NCI-H446 treated with DMSO at 0.1 percent for 48 hours (cell line): ENCODE measurements at places on chromosomes 5 and 9.

- DNase-seq, result no peak
Measured at GRCh38 chr5:121783700-121784099, 68.0 kb upstream of the FTMT start.

- no peak for DNase-seq
Measured at GRCh38 chr9:100394816-100395215, 32.1 kb upstream of the MSANTD3 start.

GRCh38 chr5:139925216-139925562, 117.9 kb downstream of the NRG2 start:
- no peak for DNase-seq

- DNase-seq, result no peak
Measured at GRCh38 chr5:133682451-133682850, 70.1 kb upstream of the FSTL4 start.

- DNase-seq, result no peak
Measured at GRCh38 chr9:129822898-129823541, 916 bp downstream of the TOR1A start.

- no peak for DNase-seq
Measured at GRCh38 chr5:136526791-136527190, 161.4 kb upstream of the TRPC7 start.

GRCh38 chr9:5953743-5954707, 61.4 kb downstream of the RANBP6 start:
- no peak for DNase-seq

- no peak for DNase-seq
Measured at GRCh38 chr5:140571105-140571504, 6.5 kb downstream of the SLC35A4 start.

DNA sequence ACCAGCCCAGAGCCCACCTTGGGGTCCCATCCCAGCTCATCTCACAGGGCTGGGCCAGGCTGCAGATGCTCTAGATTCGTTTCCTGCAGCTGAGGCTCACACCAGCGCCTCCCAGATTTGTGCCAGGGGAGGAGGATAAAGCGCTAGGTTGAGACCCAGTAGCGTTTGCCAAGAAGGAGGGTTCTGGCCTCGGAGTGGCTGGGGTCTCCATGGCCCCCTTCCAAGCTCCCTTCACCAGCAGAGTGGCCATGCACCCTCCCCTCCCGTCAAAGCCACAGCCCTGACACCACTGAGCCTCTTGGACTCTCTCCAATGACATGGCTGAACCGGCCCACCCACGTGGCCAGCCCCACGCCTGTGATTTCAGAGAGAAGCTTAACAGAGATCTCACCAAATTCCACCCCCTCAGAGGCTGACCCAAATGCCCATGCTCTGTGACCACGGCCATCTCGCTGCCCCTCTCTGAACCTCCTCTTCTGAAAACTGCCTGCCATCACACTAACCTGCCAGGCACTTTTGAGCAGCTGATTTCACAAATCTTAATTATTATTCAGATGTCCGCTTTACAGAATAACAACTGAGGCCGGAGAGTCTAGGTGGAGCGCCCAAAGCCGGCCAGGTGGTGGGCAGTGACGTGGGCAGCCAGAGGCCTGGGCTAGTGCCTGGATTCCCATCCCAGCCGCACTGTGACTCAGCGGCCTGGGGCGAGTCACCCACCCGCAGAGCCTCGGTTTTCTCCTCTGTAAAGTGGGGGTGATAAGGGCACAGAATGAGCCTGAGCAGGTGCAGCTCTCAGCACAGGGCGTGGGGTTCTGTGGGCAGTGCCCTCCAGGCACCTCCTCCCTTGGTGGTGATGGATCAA, 155.7 kb downstream of the C9orf50 start:
- DNase-seq, result no peak

- no peak for DNase-seq
Measured at GRCh38 chr5:15238006-15238405, 262.0 kb upstream of the FBXL7 start.

GRCh38 chr5:148996270-148996669, 66.6 kb downstream of the SH3TC2 start:
- no peak for DNase-seq

DNA sequence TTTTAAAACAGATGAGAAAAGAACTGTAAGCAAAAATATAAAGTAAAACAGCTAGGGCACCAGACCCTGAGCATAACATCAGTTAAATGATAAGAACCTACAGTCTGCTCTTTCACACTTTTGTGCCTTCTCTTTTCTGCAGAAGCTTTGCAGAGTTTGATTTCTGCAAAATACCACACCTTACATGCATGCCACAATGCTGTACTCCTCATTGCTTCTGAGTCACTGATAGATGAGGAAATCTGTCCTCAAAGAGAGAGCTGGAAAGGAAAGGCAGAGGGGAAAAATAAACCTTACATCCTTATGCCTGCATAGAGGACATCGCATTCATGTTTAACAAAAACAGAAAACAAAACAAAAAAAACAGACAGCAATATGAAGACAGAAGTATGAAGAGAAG, 142.9 kb downstream of the ATPSCKMT start:
- no peak for DNase-seq

- DNase-seq, result no peak
Measured at GRCh38 chr9:116288658-116289057, 135.1 kb downstream of the PAPPA start.

DNA sequence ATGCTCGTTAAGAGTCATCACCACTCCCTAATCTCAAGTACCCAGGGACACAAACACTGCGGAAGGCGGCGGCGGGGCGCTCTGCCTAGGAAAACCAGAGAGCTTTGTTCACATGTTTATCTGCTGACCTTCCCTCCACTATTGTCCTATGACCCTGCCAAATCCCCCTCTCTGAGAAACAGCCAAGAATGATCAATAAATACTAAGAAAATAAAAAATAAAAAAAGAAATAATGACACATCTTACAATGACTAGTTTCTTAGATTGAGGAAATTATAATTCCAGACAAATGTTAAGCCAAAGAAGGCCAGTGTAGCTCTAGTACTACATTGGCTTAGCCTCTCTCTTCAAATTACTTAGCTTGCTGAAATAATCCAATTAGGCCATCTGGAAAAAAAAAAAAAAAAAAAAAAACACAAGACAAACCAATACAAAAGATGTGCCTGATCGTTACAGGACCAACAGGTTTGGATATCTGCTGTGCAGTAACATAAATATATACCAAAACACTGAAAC, 58.0 kb downstream of the ANXA2R start:
- DNase-seq, result no peak

- no peak for DNase-seq
Measured at GRCh38 chr9:22050924-22051323, 41.8 kb upstream of the CDKN2B start.

DNA sequence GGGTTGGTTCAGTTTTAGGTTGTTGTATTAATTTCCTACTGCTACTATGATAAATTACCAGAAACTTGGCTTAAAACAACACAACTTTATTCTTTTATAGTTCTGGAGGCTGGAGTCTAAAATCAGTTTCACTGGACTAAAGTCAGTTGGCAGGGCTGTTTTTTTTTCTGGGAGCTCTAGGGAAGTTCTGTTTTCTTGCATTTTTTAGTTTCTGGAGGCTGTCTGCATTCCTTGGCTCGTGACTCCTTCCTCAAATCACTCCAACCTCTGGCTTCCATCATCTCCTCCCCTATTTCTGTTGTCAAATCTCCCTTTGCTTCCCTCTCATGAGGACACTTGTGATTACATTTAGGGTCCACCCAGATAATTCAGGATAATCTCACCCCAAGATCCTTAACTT, 51.3 kb upstream of the SUB1 start:
- no peak for DNase-seq

GRCh38 chr5:127010362-127010761, 20.0 kb downstream of the MARCHF3 start:
- DNase-seq, result no peak

GRCh38 chr5:92525131-92525530, 1055.9 kb downstream of the NR2F1-AS1 start:
- no peak for DNase-seq

DNA sequence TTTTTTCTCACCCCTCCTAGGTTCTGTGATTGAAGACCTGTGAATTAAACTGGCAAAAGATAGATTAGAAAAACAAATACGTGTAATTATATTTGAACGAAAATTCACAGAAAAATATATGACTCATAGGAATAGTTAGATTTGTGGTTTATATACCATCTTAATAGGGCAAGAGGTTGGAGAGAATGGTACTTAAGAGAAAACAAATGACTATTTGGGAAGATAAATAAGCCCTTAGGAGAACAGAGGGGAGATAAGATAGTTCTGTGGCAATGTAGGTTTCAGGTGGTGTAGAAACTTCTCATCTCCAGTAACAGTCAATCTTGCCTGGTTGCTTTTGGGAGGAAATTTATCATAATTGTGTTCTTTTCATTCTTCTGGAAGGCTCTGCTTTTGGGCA, 122.0 kb downstream of the PRDM9 start:
- no peak for DNase-seq
